ENCODE measurements at places on chromosomes 2 and 18. TPM values are rescaled to one million over a fixed set of nuclear protein-coding genes. Genes with fewer than 3 reads are reported as not detected.

DNA sequence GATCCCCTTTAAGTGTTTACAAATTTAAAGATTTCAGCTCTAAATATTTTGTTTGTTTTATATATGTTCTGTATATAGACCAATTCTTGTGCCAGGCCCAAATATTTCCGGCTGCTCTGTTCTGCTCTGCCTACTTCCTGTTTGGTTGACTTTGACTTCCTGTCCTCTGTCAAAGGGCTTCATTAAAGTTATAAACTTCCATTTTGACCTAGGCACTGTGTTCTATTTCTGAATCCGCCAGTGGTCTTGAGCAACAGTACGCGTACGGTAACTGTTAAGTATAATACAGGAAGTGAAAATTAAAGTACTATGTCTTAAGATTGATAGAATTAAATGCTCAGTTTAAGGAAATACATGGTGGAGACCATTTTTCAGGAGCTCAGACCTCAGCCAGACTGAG is 13.5 kb upstream of the REL start:
- no peaks in the 10 kb centered on the region for H3K36me3 ChIP-seq
- peaks cover 57% of the 10 kb centered on the region for H3K4me1 ChIP-seq
- no peak overlapping the region for H3K4me3 ChIP-seq
- no peaks in the 10 kb centered on the region for H3K27me3 ChIP-seq

GRCh38 chr2:207224791-207225482 is 59.2 kb upstream of the KLF7 start:
- no peaks in the 10 kb centered on the region for H3K36me3 ChIP-seq
- no peak overlapping the region for H3K4me3 ChIP-seq
- no peak for DNase-seq

- H3K27me3 ChIP-seq, result no peaks in the 10 kb centered on the region
- peak overlapping the region; percentile 15 for H3K4me3 ChIP-seq
- DNase-seq, result peak; percentile 76
These were observed 179.1 kb downstream of the ANKRD44 start for GRCh38 chr2:197131558-197131855.

TXNDC2 gene
- total RNA-seq, result 0.73 TPM

CD28 gene
- 0.10 TPM for total RNA-seq

Measured in B cell (primary cell).